ENCODE measurements at places on chromosomes 1 and 21.
A peak's percentile ranks its signal among the peaks of the same experiment; 100 is the strongest.

DNA sequence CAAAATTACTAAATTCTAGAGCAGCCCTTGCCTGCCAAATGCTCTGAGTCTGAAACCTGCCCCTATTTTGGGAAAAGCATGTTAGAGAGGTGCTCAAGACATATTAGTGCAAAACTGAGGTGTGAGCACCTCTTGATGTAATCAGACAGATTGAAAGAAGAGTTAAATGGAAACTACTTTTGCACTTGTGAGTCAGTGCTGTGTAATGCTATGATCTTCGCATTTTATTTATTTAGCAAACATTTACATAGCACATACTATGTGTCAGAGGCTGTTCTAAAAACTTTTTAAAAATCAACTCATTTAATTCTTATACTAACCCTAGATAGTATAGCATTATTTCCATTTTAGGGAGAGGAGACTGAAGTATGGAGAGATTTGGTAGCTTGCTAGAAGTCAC, 138.1 kb downstream of the ELAVL4 start:
- DNase-seq = no peak

- no peak for DNase-seq
Observed at GRCh38 chr21:39575775-39576174, 37.0 kb upstream of the B3GALT5 start.

- DNase-seq = no peak
Observed at GRCh38 chr21:32994305-32994704, 31.4 kb upstream of the OLIG2 start.

DNA sequence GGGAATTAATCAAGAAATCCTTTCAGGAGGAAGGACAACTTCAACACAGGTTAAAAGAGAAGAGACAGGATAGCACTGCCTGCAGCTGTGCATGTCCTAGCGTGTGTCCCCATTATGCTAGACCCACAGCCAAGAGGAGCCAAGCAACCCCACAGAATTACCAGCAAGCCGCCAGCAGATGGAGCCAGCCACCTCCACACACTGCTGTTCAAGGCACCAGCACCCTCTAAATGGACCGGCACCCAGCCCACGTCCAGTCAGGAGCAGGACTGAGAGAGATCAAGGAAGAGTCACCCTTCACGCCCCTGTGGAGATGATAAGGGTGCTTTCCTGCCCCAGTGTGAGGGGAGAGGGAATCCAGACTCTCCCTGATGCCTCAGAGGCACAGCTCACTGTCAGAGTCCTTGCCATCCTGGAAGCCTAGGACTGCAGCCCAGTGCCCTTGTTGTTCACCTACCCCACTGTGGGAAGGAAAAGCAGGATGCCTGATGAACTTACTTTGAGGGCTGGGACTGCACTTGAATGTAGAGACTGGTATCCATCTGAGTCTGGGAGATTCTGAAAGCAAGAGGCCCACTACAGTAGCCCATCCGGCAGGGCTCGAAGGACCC, 37.1 kb upstream of the CTTNBP2NL start:
- no peak for DNase-seq

GRCh38 chr1:186781730-186782129, 47.0 kb upstream of the PLA2G4A start:
- no peak for DNase-seq

DNA sequence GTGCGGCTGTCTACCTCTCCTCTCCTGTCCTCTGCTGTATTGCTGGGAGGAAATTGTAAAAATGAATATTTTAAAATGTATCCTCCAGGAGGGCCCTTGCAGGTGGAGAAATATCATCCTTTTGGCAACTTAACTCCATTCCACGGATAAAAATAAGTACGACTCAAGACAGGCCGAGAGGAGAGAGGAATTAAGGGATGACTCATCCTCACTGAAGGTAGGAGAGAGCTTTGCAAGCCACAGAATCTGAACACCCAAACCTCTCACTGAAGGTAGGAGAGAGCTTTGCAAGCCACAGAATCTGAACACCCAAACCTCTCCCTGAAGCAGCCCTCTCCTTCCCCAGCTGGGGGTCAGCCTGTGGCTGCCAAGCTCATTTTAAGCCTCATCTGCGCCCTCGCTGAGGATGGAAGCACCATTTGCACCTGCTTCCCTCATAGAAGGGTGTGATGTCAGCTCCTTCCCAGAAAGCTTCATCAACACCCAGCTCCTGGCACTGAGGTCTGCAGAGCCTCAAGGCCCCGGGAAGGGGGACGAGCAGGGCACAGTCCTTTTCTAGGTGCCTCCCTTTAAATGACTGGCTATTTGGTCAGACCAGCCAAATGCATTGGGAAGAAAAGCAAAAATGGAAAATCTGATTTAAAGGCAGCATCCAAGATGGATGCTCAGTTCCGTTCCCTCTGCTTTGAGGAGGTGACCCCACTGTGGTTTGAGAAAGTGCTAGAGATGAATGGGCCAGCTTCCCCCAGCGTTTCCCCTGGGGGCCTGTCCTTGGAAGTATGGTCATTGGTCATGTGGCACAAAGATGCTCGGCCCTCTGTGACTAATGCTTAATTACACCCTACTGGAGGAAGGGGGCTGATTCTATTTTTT, 12.9 kb upstream of the SELENON start:
- no peak for DNase-seq

- no peak for DNase-seq
Observed at GRCh38 chr1:106836708-106837107, 219.8 kb upstream of the PRMT6 start.

- no peak for DNase-seq
Observed at GRCh38 chr1:48735796-48736195, 40.9 kb downstream of the BEND5 start.

DNA sequence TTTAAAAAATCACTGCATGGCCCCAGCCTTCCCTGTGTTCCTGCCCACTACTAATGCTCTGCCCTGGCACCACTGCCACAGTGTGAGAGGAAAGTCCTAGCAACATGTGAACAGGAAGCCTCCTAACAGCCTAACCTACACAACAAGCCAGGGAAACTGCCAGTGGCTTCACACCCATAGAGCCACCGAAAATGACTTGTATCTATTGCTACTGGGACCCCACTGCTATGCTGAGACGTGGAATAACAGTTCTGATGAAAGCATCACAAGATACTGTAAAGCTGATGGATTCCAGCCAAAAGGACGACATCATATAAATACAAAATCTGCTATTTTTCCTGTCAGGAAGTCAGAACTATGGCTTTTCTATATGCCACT, 74.9 kb downstream of the JAK1 start:
- DNase-seq = no peak

GRCh38 chr1:19844731-19845495, 29.8 kb upstream of the RNF186 start:
- no peak for DNase-seq

DNA sequence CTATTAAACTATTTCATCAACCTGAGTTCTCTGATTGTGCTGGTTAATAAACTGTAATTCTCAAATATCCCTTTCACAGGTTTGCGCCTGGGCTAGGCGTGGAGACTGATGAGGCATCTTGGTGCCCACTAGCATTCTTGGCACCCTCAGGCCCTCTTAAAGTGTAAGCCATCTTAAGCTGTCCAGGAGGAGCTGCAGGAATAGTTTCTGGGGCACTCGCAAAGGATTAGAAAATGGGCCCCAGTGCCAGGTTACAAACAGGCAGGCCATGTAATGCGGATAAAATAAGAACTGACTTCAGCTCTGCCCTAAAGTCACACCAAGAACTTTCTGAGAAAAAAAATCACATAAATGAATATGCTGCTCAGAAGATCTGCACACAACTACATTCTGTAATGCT, 1.1 kb downstream of the CASQ2 start:
- no peak for DNase-seq

GRCh38 chr1:119626841-119627240, 21.2 kb downstream of the ZNF697 start:
- no peak for DNase-seq

DNA sequence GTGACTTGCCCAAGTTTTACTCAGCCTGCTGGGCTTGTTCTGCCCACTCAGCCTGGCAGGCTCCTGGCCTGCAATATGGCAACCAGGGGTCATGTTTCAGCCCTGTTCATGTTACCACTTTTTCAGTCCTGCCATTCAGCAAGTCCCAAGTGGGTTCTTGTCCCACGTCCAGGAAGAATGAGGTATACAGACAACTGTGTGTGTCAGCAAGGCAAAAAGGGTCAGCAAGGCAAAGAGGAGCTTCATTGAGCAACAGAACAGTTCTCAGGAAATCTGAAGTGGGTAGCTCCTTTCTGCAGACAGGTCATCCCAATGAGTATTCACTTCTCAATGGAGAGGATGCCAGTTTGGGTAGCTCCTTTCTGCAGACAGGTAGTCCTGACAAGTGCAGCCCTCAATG, 1233.3 kb upstream of the B3GALT2 start:
- DNase-seq = no peak

DNA sequence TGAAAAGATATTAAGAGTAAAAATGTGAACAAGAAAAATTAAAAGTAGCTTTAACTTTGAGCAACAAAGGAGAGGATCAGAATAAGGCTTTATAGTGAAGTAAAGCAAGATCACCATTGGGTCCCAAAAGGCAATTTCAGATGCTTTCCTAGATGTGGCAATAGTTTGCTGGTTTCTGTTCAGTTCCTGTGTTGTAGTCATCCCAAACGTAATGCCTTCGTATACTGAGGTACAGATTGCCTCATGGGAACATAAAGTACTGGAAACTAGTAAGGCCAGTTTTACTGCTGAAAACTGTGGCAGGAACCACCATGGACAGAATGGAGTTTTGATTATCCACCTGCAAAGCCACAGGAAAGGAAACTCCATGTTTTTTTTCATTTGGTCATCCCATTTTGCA, 283.5 kb upstream of the SGIP1 start:
- no peak for DNase-seq

DNA sequence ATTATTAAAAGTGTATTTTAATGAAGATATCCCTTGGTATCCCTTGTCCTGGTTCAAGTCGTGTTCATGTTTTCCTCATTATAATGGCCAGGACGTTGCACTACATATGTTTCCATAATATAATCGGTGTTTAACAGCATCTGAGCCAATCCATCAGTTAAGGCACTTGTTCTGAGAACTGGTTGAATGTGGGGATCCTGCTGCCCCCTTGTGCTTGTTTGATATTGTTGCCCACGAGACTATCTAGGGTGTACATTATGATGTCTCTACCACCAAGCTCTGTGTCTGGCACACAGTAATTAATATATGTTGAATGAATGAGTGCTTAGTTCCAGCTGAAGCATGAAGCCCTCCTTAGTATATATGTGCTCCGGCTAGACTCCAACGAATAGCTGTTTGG, 193.0 kb downstream of the CACNA1E start:
- DNase-seq = no peak

GRCh38 chr1:232302376-232303221, 327.3 kb downstream of the SIPA1L2 start:
- no peak for DNase-seq

GRCh38 chr1:6578624-6579373, 995 bp upstream of the ZBTB48 start:
- DNase-seq = no peak

DNA sequence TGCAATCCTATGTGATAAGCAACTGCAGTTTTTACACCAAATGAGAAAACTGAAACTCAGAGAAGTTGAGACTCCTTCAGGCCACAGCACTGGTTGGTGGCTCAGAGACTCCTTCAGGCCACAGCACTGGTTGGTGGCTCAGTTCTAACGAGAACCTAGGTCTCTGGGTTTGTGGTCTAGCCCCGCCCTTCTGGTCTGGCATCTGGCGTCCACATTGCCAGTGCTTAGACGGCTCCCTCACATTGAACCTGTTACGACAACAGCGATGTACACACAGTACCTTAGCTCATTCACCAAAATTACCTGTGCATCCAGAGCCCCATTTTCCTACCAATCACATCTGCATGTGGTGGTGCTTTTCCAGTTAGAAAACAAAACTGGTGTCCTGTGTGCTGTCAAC, 66.1 kb downstream of the NID1 start:
- peak; percentile 12 for DNase-seq

- no peak for DNase-seq
Observed at GRCh38 chr1:68379085-68379478, 70.7 kb downstream of the RPE65 start.

DNA sequence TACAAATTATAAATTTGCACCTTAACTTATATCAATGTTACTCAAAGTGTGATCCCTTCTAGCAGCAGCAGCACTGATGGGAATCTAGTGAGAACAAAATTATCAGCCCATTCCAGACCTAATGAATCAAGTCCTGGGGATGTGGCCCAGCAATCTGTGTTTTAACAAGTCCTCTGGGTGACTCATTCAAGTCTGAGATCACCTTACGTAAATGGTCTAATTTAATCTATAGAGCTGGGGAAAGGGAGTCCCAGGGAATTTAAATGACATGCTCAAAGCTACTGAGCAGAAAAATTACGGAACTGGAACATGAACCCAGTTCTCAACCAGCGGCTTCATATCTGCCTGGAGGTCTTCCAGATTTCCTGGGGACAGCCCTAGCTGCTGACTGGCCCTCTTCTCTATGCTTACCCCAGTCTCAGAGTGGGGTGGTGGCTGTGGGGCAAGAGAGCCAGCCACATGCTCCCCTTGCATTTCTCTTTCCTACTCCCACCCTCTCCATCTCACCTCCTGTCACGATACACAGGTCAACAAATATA, 220.0 kb downstream of the TM2D1 start:
- no peak for DNase-seq

DNA sequence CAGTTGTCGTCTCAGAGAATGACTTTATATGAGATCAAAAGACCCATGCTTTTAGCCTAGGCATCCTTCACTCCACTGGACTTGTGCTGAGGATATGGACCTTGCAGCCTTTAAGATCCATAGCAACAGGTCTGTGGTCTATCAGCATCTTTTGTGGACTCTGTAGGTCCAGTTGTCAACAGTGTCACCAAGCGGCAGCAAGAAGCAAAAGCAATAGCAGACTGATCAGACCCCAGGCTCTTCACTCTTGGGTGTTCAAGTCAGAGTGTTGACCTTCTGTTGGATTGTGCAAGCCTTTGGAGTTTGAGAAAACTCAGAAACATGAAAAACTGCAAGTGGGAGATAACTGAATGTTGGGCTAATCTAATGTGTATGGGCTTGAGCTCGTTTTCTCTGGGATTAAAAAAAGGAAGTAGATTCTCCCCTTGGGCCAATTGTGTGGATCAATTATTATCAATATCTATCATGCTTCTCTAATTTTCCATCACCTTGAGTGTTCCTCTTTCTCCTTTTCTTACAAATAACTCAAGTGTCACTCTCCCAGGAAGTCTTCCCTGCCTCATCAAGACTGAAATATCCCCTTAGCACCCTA, 144.2 kb downstream of the LYPLAL1 start:
- no peak for DNase-seq

DNA sequence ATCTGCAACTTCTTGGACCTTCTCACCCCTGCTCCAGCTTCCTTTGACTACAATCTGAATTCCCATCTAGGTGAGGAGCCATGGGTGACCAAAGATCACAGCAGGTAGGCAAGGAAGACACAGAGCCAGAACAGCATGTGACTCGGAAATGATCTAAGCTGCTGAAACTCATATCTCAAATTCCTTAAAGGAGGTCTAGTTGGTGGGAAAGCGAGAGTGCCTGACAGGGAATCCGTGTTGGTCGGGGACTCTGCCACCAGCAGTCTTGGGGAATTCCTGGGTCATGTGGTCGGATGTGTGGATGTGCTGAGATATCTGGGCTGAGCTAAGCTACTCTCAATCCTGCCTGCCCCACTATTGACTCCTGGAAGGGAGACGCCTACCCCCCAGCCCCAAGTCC, 3.2 kb upstream of the NUAK2 start:
- DNase-seq = no peak
